ENCODE measurements at places on chromosomes 5 and 9.

DNA sequence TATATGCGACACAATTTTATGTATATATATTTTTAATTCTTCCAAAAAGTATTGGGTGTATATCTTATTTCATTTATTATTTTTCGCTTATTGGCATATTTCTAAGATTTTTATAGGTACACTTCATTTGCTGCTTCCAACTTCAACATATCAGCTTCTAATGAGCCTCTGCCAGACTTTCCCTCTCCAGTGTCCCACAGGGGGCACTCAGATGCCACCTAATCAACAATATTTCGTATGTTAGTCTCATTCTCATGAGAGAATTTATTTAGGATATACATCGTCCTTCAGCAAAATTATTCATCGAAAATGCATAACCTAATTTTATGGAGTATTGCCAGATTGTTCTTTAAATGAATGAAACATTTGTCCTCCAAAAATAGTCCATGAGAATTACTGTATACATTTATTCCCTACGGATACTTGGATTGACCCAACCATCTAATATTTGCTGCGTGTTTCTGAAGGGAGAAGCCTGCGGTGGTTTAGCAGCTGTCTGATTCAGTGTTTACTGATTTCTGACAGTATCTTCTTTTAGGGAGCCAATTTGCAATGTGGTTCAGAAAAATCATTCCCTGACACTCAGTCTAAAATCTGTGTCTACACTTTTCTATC lies 100.6 kb upstream of the SELENOP start:
- DNase-seq, result peak; percentile 53

DNA sequence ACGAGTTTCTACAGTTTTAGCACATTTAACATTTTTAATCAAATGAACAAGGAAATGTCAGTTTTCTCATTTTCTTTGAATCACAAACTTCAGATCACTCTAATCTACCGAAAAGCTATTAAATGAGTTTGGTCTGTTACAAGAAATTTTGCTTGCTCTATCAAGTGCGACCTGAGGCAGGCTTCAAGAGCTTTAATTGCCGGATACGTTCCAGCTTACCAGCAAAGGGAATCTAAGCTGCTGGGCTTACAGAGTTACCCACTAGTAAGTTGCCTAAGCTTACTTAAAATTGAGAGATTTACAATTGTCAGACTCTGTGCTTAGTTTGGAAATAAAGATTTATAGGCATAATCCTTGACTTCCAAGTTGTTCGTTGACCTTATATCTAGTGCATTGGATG lies 10.6 kb downstream of the SCGB3A1 start:
- DNase-seq, result peak; percentile 2

DNA sequence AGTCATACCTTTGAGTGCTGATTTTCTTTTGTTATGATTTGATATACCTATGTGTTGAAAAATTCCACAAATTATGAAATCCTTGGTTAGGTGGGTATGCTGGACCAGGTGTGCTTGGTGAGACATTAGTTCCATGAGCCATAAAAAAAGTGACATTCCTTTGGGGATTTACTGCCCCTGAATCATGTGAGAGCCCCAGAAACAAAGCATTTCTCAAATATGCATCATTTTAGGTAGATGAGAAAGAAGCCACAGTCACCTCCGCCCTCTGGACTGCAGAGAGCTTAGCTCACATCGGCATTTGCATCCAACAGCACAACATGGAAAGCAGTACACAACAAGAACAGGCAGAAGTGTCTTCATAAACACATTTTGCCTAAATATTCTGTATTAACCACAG lies 55.3 kb downstream of the DAP start:
- no peak for DNase-seq

DNA sequence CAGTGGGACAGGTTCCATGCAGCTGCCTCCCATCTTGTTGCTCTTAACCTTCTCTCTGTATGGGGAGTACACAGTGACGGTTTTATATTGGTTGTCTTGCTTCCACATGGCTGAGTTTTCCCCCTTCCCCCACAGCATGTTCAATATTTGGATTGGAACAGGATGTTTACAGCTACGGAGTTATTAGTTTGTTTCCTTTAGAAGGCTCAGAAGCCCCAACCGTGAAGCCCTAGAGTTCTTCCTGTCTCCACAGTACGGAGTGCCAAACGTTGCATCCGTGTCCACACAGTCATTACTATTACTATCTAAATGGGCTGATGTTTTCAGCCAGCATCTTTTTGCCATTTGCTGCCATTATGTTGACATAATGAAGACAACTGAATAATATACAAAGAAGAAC lies 277.5 kb downstream of the MARCHF11 start:
- no peak for DNase-seq

GRCh38 chr5:181217803-181218062 lies 5.3 kb upstream of the TRIM41 start:
- DNase-seq, result peak; percentile 30

DNA sequence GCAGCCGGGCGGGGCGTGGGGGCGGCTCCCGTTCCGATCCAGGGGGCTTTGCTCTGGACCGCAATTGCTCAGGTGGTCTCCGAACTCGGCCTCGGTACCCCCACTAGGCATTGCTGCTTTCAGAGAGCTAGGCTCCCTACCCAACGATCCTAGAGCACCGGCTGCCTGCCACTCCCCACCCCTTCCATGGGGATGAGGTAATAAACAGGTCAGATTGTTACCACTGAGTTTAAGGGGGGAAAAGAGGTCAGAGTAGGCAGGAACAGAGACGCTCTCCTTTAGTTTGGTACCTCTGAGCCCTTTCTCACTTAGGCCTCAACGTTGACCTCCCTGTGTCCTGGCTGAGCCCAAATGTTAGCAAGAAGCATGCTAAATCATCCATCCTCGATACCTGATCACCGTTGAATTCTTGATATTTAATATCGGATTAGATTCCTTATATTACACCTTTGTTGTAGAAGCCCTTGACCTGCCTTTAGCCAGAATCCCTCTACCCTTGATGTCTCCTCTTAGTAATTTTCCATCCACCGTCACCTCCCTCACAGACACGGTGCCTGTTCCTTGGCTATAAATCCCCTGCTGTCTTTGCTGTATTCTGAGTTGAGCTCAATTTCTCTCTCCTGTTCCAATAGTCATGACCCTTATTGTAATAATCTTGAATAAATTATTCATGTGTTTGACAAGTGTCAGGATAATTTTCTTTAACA lies 588 bp upstream of the PLPP1 start:
- no peak for DNase-seq

GRCh38 chr5:57028161-57028560 lies 76.2 kb upstream of the MIER3 start:
- DNase-seq, result no peak

DNA sequence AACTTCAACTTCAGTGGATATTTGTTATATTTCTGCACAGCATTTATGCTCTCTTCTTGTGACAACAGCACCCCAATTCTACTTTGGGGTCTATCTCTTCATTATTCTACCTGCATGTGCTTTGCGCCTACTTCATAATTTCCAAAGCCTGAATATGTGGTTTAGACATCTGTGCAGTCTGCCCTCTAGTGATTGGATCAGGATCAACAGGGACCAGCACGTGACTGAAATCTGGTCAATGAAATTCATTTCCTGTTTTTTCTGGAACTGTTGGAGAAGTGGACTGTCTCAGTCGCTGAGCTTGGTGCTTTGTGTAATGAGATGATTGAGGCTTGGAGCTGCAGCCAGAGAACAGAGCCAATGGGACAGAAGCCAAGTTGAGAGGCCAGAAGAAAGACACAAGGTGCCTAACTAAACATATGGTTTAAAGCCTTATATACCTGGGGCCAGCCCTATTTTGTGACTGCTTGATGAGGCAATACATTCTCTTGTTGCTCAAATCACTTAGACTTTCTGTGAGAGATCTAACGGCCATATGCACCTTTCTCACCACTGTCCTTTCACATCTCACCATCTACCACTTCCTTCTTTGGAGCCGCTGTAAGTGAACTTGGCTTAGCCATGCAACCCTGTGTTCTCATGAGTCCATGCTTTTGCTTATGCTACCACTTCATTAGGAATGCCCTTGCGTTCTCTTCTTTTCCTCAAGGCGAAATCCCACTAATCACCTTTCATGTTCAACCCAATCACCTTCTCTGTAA lies 68.8 kb upstream of the PPP2R2B start:
- peak; percentile 5 for DNase-seq

- no peak for DNase-seq
Measured at GRCh38 chr5:10153394-10153793, 96.3 kb downstream of the ATPSCKMT start.

GRCh38 chr5:36607838-36608783 lies 1.7 kb downstream of the SLC1A3 start:
- DNase-seq, result peak; percentile 74

- no peak for DNase-seq
Measured at GRCh38 chr9:82106536-82106935, 118.0 kb downstream of the SPATA31D1 start.

DNA sequence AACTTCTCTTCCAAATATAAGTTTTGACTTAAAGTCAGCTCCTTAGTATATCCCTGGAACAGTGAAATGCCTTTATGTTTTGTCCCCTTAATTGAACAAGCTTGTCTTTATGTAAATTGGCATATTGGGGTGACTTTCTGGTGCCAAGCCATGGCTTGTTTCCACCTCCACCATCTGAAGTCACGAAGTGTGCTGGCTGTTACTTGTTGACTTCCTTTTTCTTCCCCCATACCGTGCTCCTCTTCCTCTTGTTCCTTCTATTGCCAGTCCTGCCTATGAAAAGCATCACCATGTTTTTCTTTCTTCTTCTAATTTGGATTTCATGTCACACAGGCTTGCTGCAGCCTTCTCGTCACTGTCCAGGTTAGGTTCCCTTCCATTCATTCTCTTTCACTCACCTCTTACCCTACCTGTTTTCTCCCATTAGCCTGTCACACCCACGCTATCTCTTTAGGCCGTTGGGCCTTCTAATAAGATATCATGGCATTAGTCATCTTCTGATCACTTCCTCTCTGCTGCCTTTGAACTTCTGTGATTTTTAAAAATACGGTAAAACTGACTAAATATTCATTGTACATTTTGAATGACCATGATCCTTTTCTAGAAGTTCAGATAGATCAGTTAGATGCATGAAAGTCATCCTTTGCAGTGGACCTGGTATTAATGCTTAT lies 48.1 kb downstream of the IQGAP2 start:
- no peak for DNase-seq

DNA sequence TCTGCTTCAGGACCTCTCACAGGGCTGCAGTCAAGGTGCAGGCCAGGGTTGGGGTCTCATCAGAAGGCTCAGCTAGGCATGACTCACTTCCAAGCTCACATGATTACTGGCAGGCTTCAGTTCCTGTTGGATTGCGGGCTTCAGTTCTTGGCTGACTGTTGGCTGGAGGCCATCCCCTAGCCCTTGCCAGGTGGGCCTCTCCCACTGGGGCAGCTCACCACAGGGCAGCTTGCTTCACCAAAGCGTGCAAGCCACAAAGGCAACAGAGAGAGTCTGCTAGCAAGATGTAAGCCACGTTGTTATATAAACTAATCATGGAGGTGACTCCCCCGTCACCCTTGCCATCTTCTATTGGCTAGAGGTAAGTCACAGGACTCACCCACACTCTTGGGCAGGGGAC lies 14.4 kb downstream of the CPLX2 start:
- DNase-seq, result no peak

DNA sequence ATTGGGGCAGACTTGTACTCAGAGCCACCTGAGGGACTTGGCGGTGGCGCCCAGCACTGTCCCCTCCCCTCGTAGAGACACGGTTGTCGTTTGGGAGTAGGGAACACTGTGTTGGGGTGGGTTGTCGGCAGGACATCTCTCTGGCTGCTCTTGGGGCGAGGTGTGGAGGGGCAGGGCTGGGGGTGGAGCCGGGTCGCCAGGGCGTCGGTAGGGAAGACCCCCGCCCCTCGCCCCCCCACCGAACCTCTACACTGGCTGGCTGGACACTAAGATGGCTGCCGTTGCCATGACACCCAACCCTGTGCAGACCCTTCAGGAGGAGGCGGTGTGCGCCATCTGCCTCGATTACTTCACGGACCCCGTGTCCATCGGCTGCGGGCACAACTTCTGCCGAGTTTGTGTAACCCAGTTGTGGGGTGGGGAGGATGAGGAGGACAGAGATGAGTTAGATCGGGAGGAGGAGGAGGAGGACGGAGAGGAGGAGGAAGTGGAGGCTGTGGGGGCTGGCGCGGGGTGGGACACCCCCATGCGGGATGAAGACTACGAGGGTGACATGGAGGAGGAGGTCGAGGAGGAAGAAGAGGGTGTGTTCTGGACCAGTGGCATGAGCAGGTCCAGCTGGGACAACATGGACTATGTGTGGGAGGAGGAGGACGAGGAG lies 778 bp downstream of the TRIM41 start:
- DNase-seq, result no peak

DNA sequence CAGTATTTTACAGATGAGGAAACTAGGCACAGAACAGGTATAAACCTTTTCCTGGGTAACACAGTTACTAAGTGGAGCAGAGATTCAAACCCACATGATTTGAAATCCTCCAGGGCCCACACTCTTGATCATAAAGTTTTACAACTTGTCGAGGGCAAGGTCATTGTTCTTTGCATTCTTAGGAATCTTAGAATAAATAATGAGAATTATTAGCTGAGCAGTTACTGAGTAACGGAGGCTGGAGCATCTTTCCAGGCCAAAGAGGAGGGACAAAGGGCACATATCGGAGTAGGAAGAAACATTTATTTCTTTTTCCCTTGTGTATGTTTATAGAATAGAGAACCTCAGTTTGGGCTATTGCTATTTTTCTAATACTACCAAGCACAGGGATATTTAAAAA lies 27.1 kb upstream of the F2R start:
- peak; percentile 87 for DNase-seq

GRCh38 chr5:134878403-134878802 lies 4.2 kb downstream of the TXNDC15 start:
- DNase-seq, result no peak

DNA sequence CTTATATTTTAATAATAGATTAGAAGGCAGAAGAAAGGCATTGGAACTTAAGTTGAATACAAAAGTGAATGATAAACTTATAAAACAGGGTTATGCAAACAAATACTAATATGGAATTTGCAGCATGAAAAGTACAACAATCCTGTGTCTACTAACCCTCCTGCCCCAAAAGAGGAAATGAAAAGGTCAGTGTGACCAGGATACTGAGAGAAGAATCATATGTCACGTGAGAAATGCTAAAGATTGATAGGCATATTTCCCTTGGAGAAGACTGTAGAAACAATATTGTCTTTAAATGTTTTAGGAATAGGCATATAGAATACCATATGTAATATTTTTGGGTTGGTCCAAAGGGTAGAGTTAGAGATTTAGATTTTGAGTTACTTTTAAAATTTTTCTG lies 3.8 kb downstream of the WDR36 start:
- no peak for DNase-seq

DNA sequence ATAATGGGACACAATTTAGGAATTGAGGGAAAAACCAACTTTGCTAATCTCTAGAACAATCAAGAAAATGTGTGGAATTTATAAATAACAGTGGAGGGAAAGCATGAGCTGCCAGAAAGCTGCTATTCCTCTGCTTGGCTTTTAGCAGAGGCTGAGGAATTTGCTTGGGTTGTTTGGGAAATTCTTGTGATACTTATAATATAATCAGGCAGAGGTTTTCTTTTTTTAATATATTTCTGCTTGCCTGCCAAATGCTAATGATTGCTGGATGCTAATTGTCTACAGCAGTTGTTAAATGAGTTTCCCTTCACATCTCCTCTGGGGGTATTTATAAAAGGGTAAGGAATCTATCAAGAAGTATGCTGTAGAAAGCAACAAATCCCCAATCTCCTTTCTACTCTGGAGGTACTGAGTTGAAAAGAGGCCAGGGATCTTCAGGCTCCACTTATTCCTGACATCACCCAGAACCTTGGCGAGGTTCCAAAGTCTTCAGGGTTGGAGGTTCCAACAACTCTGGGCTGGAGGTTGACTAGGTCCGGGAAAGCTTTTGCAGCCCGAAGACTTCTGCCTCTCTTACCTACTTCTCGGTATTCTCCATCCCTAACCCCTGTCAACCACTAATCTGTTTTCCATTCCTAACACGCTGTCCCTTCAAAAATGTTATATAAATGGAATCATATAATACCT lies 60.4 kb upstream of the TMED7 start:
- DNase-seq, result peak; percentile 16

Data from renal cortical epithelial cell (primary cell).